ENCODE measurements at places on chromosomes 5 and 9.

GRCh38 chr5:136622747-136623146 lies 257.4 kb upstream of the TRPC7 start:
- no peak for DNase-seq

GRCh38 chr9:34928921-34929320 lies 29.2 kb upstream of the PHF24 start:
- DNase-seq = no peak

DNA sequence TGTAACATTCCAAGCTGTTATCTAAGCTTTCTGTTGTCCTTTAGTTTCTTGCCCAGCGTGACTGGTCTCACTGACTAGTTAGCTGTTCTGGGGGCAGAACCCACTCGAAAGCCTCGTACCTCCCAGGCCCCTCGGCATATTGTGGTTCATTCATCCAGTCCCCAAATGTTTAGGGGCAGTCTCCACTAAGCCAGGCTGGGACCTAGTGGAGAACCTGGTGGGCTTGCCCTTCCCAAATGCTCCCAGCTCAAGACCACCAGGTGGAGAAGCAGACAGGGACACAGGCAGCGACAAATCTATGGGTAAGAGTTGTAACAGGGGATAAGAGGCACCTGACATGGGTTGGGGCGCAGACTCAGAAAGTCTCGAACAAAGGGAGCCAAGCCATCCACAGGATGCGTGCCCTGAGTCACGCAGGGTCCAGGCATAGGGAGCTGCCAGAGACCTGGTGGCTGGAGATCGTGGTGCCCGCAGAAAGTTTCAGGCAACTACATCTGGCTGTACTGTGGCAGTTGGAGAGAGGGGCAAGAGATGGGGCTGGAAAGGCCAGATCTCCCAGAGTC lies 851 bp upstream of the EEIG1 start:
- no peak for DNase-seq

DNA sequence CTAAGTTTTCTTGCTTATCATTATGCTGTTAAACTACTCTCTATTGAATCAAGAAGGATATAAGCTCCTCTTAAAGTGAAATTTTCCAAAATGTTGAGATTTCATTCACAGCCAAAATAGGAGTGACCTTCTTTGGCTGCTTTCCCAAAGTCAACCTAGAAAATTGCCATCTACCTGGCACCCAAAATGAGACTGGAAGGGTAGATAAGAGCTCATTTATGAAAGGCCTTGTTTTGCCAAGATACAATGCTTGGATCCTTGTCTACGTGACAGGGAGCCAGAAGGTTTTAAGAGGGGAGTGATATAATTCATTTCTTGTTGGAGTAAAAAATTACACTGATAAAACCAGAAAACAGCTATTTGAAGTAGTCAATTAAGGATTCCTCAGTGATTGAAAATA lies 287.1 kb downstream of the IZUMO3 start:
- DNase-seq = no peak

DNA sequence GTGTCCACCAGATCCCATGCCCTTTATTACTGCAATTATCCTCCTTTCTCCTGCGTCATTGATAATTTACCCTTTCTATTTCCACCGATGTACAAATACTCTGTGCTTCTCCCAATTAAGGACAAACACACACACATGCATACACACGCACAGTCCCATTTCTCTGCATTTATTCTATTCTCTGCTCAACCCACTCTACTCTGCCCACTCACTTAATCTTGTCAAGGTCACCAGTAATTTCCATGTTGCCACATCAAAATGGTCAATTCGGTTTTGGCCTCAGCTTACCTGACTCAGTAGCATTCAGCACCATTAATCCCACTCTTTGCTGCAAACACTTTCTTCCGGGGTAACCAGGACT lies 14.6 kb upstream of the STRBP start:
- DNase-seq = no peak

- DNase-seq = peak; percentile 48
These were observed 204.5 kb downstream of the PLK2 start for GRCh38 chr5:58255386-58255785.

DNA sequence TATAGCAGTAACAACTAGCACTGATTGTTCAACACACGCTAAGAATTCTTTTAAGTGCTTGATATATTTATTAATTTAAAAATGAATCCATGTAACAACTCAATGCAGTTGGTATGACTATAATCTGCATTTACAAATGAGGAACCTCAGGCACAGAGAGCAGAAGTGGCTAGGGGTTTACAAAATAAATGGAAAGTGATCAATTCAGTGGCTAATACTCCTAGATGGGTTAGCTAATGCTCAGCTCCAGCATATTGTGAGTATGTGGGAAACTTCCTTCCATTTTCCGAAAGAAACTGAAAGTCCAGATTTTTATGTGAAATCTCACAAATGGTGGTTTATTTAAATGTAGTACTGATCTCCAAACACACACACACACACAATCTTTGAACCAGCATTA lies 128.0 kb downstream of the RFX3 start:
- no peak for DNase-seq

DNA sequence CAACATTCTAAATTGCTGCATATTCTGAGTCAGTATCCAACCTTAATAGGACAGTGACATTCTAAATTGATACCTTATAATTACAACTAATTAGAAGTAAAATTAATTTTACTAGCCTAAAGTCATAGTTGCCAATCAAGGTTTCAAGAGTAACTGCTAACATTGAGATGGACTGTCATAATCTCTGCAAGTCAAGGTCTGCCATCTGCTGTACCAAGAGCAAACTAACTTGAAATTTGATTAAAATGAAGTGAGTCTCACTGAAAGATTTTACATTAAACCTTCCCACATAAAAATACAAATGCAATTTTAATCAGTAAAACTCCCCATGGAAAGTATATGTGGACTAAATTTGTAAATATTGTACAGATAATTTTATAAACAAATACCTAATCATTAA lies 235.3 kb downstream of the PRDM9 start:
- no peak for DNase-seq

GRCh38 chr9:69549310-69550202 lies 122.6 kb downstream of the APBA1 start:
- DNase-seq = no peak

GRCh38 chr9:109451311-109452025 lies 46.6 kb downstream of the PTPN3 start:
- DNase-seq = no peak

- DNase-seq = no peak
These were observed 38.5 kb upstream of the LCP2 start for GRCh38 chr5:170336065-170336464.

GRCh38 chr5:136194576-136194975 lies 1.6 kb upstream of the SMIM32 start:
- no peak for DNase-seq

GRCh38 chr9:15146268-15146700 lies 160.7 kb downstream of the TTC39B start:
- no peak for DNase-seq

GRCh38 chr5:157548513-157549282 lies 26.9 kb downstream of the ADAM19 start:
- DNase-seq = peak; percentile 68

DNA sequence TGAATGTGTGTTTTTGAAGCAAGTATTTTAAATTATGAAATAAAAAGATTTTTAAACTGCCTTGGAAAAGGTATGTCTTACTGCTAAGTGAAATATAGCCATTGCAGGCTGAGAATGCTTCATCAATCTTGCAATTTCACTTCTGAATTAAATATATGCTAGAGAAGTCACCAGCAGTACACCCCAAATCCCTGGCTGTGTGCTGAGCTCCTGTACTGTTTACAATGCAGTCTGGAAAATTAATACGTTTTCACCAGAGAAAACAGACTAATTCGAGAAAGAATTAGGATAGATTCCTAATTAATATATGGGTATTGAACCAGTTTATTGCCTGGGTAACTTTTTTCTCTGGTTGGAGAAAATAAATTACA lies 3.2 kb downstream of the PRDM6 start:
- no peak for DNase-seq

- peak; percentile 66 for DNase-seq
These were observed 25.1 kb upstream of the CDKN2AIPNL start for GRCh38 chr5:134436523-134437339.

- DNase-seq = no peak
These were observed 341.8 kb downstream of the PIK3R1 start for GRCh38 chr5:68557162-68557936.

DNA sequence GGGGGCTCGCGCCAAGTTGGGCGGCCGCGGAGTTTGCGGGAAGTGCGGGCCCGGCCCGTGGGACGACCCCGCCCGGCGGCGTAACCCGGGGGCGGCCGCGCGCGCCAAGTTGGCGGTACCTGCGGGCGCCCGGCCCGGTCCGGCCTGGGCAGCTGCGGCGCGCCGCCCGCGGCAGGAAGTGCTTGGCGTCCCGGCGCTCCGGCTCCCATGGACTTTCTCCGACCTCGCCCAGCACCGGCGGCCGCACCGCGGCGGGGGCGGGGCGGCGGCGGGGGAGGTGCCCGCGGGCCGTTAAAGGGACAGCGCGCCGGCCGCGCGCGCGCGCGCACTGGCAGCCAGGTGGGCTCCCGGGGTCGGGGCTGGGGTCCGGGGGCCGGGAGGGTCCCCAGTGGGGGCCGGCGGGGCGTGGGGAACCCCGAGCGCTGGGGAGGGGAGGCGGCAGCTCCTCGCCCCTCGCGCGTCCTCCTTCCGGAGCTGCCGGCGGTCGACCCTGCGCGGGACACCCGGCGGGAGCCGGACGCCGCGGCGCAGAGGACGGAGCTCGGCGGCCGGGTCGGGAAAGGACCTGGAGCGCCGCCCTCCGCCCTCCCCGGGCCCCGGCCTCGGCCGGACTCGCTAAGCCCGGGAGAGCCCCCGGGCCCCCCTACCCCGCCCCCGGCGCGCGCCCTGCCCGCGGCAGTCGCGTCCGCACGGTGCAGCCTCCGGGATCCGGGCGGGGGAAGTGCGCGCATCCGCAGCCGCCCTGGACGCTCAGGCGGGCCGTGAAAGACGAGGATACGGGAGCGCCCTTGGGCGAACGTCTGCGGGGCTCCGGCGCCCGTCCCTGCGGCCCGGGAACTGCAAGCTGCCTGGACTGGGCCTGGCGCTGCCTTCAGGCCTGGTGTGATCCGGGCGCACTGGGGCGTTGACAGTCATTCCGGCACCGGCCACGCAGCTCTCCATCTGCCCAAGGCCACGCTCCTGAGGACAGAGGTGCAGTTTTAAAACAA lies at the start of gene NACC2:
Gene NACC2, minus strand, starts transcription at position 220 of the 989 bp plus-strand sequence. CDS start 44,768 bp downstream, outside the sequence.
- DNase-seq = no peak

DNA sequence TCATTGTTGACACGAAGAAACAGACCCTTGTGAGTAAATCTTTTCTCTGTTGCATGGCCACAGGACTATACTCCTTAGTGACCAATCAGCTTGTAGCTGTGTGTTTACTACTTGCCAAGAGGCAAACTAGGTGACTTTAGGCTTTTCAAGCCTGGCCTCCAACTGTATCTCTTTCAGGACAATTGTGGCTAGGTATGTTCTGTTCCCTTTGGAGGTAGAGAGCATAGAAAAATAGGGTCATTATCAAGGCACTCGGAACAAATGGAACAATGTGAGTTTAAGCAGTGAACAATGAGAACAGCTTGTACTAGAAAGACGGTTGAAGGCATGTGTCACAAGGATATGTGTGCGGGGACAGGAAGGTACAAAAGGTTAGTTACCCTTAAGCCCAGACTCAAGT lies 48.1 kb downstream of the SLC46A2 start:
- DNase-seq = no peak

All from fibroblast of skin of left quadriceps (primary cell).